ENCODE measurements at places on chromosomes 1 and 21. TPM values are rescaled to one million over a fixed set of nuclear protein-coding genes. Genes with fewer than 3 reads are reported as not detected.

Gene CEP350
- 7.8 TPM for polyA plus RNA-seq

Gene KRTAP19-7
- not detected for polyA plus RNA-seq

Gene TMEM234
- 7.7 TPM for polyA plus RNA-seq

Gene LAMB3
- polyA plus RNA-seq = 1.8 TPM
